ENCODE measurements at places on chromosomes 3 and 15.

DNA sequence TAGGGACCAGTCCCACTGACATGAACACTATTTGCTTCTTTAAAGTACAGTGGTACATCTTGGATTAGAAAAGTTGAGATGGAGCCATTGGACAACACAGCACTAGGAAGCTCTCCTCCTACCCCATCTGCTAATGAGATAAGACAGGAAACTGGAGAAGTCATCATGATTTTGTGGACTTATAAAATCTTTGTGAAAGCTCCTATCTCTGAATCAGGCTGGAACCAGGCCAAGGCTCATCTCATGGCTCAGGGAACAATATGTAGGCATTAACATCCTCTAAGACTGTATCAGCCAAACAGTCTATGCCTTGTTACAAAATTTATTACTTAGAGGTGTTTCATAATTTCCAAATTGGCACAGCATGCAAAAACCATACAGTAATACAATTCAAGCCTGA is 84.1 kb downstream of the BOC start:
- no peak for DNase-seq

- DNase-seq = no peak
Measured at GRCh38 chr3:24756101-24756888, 261.6 kb upstream of the THRB start.

DNA sequence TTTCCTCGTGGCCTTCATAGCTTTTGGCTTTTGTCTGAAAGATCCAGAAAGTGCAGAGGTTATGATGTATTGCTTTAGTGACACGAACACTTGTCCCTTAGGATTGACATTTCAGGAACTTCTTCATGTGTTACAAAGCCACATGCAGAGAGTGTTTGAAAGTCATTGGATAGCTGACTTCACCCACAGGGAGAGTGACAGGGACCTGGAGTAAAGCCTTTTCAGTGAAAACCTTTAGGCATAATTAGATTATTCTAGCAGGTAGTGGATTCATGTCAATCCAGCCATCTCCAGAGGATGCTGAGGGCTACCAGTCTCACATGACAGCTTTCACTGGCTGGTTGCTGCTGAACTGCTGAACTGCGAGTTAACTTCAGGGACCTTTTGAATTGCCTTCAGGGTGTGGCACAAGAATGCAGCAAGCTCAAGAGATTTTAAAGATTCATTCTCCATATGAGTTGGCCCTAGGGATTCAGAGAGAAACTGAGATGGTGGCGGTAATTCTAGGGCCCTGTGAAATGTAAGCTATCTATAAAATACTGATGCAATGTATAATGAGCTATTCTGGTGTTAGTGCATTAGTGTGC is 267.0 kb upstream of the GOLIM4 start:
- no peak for DNase-seq

DNA sequence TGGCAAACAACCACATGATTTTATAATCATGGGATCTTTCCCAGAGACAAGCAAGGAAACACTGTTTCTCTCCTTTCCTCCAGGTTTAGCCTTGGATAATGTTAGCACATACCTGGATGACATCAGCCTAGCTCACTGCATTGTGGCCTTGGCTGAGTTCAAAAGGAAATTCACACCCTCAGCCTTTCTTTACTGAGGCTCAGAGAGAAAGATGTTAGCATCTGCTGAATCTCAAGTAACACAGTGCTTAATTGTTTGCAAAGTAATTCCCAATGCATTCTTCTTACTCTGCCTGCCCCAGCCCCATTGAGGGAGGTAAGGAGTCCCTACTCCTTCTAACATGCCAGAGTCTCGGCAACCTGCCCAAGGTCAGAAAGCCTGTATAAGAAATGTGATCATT is 432.2 kb upstream of the LMCD1 start:
- DNase-seq = no peak

DNA sequence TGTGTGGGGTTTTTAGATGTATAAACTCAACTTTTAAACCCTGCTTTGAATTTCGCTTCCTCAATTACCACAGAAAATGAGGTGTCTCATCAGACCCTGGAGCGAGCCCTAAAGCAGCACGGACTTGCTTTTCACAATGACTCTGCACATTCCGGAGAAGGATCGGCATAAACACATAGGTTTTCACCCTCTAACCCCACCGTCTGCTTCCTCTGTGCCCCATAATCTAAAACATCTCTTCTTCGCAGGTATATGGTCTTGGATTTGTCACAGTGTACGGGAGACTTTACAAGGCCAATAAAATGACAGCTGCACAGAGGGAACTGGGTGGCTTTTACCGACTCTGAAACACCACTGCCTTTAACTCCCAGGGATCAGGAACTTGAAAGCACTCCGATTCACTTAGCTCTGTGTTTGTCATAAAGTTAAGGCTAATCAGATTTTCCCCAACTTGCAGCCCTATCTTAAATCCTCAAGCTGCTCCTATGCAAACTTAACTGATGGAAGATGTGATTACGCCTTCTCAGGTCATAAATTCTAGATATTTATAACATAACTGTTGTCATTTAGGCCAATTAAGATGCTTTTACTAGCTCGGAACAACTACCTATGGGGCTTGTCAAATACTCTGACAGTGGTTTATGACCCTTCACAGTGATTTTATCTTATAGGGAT is 133.4 kb upstream of the WNT5A start:
- no peak for DNase-seq

- no peak for DNase-seq
Measured at GRCh38 chr3:48125013-48125705, 63.1 kb downstream of the CDC25A start.

GRCh38 chr3:48034000-48034516 is 17.8 kb upstream of the MAP4 start:
- DNase-seq = no peak

GRCh38 chr3:11558918-11559815 is 84.5 kb downstream of the VGLL4 start:
- DNase-seq = no peak

GRCh38 chr15:63900306-63900705 is 66.6 kb upstream of the HERC1 start:
- no peak for DNase-seq

GRCh38 chr15:91940496-91941381 is 87.2 kb downstream of the SLCO3A1 start:
- DNase-seq = no peak

DNA sequence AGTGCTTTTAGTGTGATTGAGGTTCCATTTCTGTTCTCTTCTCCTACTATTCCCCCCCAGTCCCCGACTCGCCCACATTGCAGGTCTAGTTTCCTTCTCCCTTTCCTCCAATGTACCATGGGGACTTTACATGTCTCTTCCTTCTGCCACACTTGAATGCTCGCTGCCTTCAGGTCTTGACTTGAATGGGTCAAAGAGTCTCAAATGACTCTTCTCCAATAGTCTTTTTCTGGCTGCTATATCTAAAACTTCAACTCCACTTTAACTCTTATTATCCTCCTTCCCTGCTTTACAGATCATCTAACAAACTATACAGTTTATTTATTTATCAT is 213.9 kb upstream of the SLC2A2 start:
- no peak for DNase-seq

DNA sequence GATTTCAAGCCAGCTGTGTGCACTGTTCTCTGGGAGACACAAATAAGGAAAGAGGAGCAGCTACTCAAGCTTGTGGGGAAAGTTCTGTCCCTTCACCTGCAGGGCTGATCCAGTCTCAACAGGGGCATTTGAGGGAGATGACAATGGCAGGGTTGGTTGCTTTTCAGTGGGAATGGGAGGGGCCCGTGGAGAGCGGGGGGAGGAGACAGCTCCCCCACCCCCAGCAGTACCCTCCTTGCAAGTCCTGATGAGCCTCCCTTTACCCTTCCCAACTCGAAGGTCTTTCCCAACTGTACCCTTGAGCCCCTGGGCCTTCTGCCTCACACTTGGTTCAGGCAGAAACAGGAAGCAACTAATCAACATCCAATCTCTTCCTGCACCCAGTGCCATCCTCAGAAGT is 71.8 kb upstream of the SNRPA1 start:
- DNase-seq = no peak

DNA sequence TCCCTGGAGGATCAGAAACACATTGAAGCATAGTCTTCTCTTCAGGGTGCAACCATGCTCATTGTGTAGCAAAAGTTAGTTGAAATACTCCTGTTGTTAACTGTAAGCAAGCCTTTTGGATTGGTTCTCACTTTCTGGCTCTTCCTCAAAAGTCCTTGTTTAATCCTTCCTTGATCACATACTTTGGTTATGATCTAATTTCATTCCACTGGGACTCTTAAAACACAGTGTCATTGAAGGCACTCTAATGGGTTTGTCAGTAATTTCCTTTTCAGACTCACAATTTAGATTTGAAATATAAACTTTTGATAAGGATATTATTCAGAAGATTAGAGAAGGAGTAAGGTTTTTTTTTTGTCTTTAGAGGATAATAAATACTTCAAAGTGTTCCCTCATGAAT is 451.7 kb upstream of the SGO1 start:
- DNase-seq = no peak
